ENCODE measurements at places on chromosomes 4 and X.

DNA sequence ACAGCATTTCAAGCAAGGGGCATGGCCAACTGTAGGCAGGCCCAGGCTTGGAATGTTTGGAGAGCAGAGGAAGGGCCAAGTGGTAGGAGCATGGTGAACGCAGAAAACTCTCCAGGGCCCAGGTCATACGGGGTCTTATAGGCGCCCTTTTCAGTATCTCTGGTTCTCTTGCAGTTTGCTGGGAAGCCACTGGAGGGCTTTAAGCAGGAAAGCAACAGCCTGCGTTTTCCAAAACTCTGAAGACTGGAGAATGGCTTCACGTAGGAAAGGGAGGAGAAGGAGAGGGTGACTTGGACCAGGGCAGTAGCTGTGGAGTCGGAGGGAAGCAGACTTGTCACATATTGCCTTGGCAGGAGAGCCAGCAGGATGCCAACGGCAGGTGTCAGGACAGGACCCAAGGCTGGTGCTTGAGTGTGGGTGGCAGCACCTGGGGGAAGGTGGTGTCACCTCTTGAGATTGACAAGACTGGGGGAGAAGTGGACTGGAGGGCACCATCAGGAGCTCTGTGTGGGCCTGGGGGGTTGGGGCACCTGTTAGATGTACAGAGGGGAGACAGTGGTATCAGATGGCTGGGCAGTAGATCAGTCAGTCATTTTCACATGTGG lies 21.9 kb downstream of the TKTL1 start:
- no peak for DNase-seq

DNA sequence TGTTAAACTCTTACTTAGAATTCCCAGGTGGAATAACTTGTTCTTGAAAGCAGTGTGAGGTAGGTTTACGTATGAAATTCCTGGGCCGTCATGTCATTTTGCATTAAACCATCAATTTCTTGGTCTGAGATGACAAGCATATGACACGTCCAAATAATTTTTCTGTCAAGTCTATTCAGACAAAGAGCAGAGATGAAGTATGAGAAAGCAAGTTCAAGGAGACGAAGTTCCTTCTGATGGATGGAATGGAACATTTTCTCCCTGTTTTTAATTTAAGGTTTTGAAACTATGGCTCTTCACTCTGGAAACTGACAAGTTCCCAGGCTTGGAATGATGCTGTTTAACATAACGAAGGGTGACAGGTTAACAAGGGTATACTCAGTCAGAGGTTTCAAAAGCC lies 252.8 kb upstream of the SFRP2 start:
- DNase-seq: no peak

GRCh38 chrX:53280331-53281320 lies 758 bp downstream of the IQSEC2 start:
- no peak for DNase-seq

GRCh38 chrX:148498067-148498466 lies 2.4 kb upstream of the AFF2 start:
- DNase-seq: no peak

DNA sequence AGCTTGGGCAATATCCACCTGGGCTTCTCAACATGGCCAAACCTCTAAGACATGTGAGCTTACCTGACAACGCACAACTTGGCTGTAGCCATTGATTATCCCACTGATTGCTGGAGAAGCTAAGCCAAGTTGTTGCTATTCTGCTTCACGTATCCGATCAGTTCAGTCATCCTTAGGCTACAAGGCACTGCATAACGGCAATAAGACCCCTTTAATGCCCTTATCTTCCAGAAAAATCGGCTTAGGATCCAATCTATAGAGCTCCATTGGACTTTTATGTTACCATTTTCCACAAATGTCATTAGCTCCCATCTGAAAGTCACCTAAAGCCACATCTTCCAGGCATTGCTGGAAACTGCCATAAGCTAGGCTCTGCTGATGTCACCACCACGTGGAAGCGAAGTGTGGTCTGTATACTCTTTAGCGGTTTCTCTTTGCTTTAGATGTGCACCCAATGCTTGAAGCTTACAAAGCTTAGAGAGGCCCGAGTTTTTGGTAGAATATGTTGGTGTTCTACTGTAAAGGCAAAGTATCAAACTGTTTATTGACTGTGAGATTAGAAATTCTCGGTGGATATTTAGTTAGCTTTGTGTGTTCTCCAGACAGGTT lies 163.1 kb downstream of the CPE start:
- DNase-seq: no peak

- no peak for DNase-seq
These were observed 317.4 kb downstream of the STIM2 start for GRCh38 chr4:27178061-27178460.

GRCh38 chr4:168484626-168485025 lies 4.3 kb upstream of the DDX60L start:
- DNase-seq: no peak

GRCh38 chr4:89823416-89823815 lies 13.5 kb downstream of the SNCA start:
- no peak for DNase-seq

DNA sequence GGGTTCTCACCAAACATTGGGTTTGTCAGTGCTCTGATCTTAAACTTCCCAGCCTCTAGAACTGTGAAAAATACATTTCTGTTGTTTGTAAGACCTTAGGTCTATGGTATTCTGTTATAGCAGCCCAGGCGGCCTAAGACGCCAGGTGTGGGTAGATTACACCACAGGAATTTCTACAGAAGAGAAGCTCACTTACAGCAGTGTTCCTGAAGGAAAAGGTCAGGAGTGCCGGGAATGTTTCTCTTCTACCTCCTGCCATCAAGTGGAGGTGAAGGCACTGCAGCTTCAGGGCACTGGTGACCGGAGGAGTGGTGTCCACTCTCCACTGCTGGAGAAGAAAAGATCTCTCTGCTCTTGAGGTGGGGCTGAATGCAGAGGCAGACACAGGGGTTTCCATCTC lies 45.7 kb downstream of the FHDC1 start:
- no peak for DNase-seq

DNA sequence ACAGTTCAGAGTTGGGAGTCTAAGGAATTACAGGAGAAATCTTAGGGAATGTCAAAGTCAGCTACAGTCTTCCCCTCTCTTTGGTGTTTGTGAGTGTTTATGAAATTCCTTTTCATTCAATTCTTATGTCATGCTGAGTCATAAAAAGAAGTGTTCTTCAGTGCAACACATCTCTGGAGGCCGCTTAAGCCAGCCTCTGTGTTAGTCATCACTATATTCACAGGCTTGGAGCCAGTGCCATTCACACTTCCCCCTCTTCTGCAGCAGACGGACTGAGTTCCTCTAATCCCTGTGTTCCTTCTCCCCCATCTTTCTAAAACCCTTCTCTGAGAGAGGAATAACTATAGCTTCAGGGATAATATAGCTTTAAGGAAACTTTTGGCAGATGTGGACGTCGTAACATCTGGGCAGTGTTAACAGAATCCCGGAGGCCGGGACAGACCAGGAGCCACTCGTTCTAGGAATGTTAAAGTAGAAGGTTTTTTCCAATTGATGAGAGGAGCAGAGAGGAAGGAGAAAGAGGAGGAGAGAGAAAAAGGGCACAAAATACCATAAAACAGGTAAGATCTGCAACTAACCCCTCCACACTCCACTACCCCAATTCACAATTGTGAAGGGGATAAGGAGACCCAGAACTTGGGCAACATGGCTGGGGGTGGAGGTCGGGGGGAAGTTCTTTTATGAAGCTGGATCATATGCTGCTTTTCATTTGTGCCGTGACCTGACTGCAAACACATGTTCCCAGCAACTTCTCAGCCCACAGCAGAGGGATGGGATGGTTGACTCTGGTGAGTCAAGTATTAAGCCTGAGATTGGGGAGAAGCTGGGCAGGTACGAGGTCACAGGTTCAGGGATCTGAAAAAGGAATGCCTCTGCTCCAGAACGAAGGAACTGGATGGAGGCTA lies at the start of gene SRPX2:
Gene SRPX2 (plus strand): TSS at position 244 of the 905 bp plus-strand sequence. CDS start 2,124 bp downstream, outside the sequence.
- DNase-seq: no peak

DNA sequence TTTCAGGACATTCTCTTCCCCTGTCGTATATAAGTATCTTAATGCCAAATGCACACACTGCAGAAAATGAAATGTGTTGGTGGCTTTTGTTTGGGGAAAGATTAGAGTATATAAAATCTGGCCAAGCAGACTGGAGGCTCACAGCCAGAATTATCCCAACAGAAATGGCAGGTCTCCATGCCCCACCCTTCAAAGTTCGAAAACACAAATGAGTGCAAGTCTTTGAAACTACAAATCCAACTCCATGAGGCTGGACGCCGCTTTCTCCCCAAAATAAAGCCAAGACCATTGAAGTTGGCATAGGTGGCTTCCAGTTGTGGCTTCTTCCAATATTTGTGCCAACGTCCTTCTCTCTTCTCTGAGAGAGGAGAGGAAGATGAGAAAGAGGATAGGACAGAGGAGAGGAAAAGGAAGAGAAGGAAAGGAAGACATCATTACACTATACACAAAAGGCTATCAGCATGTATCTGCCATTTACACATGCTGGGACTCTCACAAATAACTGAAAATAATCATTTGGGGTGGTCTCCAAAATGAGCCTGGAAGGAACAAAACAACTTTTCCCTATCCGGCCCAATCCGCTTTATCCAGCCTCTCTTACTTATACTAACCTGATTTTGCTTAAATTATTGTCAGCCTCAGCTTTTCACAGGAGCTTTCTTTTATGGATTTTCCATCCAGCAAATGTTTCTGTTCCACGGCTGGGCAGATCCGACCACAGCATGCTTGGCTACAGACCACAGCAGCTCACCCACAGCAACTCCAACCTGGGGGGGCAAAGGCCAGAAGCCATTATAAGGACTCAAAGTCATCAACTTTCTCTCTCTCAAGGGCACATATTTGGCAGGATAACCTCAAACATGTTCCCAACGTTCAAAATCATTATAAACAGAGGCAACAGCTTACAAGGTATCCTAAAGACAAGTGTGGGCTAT lies 71.7 kb downstream of the APBB2 start:
- DNase-seq: no peak

DNA sequence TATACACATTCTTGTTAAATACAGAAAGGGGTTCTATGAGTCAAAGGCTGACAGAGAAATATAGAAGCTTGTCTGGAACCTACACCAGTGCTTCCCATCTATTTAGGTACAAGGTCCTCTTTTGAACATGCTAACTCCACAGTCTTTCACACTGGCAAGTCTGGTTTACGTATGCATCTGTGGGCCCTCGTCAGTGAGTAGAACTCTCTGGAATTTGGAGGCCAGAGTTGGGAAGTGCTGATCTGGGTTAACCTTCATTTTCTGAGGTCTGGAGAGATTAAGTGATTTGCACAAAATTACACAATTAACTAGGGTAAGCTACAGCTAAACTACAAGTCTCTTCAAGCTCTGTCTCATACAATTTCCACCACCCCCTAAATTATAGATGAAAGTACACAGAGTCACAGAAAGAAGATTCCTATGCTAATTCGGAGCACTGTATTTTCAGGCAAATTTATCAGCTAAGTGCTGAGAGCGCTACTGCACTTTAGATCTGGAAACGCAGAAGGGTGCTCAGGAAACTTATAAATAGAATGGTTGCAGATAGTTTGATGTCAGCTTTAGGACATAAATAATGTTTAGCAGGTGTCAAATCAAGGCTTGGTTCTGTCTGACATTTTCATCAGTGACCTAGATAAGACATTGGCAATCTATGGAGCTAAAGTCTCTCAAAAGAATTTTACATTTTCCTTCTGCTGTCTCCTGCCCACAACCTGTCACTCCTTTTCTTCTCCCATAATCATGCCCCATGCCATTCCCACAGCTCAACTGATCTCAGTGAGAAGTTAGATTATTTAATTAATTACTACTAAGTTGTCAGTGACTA lies 43.0 kb upstream of the PDLIM5 start:
- no peak for DNase-seq

DNA sequence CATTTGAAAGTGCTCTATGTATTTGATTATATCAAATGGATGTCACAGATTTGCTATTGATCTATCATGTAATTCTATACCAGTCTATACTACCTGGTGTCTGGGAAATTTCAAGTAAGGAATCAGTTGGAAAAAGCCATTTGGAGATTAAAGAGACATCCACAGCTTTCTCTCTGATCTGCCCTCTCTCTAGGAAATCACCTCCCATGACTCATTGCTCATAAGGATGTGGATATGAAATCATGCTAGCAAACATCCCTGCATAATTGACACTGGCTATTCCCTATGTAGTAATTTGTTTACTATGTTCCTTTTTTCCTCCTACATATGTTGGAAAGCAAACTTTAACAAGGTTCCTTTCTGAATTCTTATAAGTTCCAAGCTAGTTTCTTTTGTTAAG lies 94.3 kb downstream of the TEX13A start:
- no peak for DNase-seq

DNA sequence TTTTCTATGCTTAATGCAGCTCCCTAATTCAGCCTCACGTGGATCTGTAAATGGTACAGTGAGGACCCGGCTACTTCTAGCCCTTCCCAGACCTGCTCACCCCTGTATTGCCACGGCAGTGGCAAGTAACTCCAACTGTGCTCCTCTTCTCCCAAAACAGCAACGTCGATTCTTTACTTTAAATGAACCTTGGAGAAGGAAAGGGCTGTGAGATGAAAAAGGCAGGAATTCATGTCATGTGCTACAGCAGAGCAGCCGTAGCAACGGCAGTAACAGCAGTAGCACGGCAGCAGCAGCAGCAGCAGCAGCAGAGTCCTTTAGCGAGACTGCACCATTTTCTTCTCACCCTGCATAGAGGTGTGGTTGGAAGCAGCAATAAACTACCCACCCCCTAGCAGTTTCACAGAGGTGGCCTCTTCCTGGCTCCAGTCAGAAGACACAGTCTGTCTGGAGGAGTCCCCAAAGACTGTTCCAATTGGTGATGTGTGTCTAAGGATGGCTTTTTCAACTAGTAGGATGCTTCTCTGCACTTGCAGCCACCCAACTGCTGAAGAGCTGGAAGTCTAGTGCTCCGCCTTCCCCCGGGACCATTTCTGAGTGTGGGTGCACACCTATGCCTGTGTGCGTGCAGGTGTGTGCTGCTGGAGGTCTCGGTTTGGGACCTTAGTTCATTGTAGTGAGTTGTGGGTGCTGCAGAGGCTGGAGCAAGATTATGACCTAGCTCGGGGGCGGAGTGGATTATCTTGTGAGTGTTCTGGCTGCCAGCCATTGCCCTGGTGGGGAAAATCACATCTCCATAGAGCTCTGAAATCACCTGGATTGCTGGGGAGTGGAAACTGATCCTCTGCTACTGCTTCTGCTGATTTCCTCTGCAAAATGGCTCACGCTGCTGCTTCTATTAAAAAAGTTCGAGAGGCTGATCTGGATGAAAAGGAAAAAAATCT lies 67.2 kb downstream of the ANK2 start:
- DNase-seq: no peak

DNA sequence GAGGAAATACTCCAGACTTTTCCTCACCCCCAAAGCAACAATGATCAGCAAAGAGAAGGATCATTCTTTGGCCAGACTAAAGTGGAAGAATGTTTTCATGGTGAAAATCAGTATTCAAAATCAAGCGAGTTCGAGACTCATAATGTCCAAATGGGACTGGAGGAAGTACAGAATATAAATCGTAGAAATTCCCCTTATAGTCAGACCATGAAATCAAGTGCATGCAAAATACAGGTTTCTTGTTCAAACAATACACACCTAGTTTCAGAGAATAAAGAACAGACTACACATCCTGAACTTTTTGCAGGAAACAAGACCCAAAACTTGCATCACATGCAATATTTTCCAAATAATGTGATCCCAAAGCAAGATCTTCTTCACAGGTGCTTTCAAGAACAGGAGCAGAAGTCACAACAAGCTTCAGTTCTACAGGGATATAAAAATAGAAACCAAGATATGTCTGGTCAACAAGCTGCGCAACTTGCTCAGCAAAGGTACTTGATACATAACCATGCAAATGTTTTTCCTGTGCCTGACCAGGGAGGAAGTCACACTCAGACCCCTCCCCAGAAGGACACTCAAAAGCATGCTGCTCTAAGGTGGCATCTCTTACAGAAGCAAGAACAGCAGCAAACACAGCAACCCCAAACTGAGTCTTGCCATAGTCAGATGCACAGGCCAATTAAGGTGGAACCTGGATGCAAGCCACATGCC lies 89.7 kb downstream of the TET2 start:
- no peak for DNase-seq

Measured in stimulated activated CD8-positive, alpha-beta memory T cell treated with anti-CD3 and anti-CD28 coated beads, Interleukin-7, amount 100 ng/mL, for 24 hours (primary cell).